ENCODE measurements at places on chromosomes 7 and 10.

- no peak for DNase-seq
These were observed 16.0 kb downstream of the GPER1 start for GRCh38 chr7:1103789-1104515.

DNA sequence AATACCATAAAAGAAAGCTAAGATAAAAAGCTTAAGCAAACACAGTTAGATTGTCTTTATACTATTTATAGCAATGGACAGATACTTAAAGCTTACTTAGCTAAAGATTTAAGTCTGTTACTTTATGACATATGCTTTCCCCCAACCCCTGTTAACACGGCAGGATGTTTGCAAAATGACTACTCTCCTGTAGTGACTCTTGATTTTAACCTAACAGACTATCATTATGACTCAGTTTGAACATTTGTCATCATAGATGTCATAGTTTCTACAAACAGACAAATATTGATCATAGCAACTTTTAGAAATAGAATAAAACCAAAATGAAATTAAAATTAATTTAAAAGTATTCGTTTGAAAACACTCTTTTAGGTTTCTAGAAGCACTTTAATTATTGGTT lies 7.8 kb upstream of the COMMD3 start:
- no peak for DNase-seq

DNA sequence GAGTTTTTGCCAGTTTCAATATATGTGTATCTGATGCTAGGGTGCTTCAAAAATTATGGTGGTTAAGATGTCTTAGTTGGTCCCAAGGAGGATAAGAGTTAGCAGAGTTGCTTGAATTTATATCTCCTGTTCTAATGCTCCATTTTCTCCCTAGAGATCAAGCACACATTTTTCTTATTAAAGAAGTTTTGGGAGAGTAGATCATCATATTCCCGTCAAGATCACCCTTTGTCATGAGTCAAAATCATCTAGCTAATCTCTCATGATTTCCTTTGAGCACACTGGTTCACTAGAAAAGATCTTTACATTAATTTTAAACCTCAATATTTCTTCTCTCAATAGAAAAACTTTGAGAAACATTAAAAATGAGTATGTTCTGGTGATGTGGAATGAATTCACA lies 429.9 kb upstream of the SEMA3A start:
- no peak for DNase-seq

- DNase-seq, result no peak
These were observed 229.2 kb downstream of the TCF7L2 start for GRCh38 chr10:113179265-113179664.

DNA sequence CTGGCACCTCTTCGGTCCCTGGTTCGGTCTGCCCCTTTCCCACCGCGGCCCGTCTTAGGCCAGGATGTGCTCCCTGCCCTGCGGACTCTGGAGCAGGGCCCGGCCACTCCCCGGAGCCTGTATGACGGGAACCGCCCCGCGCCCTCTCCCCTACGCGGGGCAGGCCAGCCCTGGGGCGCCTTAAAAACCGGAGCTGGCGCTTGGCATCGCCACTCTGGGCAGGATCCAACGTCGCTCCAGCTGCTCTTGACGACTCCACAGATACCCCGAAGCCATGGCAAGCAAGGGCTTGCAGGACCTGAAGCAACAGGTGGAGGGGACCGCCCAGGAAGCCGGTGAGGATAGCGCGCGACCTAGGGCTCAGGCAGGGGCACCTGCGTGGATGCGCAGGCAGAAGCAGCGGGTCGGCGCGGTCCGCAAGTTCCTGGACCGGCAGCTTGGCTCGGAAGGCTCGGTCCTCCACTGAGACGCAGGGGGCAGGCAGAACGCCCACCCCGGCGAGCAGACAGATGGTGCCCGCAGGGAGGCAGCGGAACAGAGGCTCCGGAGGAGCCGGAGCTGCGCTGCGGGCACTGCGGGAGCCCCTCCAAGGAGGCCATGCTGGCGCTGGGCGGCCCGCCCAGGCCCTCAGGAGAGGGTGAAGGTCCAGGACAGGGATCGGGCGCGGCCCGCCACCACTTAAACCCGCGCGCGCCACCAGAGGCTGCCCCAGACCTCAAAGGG lies at the start of gene ADIRF:
Gene ADIRF, plus strand, starts transcription at position 212 of the 723 bp plus-strand sequence. Its CDS starts 63 bp downstream, at position 275.
- no peak for DNase-seq
